ENCODE measurements at places on chromosomes 7 and 10.

DNA sequence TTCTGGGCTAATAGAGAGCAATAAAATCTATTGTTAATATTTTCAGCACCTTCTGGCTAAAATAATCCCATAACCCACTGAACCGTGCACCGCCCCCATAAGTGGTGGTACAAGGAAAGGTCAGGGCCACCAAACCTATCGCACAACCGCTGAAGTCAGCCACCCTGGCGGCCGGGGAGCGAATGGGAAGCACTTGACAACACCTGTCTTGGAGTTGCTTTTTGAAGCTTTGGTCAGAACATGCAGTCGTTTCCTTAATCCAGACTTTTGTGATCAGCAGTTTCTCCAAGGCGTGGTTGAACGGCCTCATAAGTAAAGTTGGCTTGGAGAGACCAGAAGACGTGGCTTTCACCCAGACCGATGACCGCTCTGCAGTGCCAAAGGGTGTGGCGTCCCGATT lies 97.4 kb downstream of the DNAJB6 start:
- no peak for DNase-seq

DNA sequence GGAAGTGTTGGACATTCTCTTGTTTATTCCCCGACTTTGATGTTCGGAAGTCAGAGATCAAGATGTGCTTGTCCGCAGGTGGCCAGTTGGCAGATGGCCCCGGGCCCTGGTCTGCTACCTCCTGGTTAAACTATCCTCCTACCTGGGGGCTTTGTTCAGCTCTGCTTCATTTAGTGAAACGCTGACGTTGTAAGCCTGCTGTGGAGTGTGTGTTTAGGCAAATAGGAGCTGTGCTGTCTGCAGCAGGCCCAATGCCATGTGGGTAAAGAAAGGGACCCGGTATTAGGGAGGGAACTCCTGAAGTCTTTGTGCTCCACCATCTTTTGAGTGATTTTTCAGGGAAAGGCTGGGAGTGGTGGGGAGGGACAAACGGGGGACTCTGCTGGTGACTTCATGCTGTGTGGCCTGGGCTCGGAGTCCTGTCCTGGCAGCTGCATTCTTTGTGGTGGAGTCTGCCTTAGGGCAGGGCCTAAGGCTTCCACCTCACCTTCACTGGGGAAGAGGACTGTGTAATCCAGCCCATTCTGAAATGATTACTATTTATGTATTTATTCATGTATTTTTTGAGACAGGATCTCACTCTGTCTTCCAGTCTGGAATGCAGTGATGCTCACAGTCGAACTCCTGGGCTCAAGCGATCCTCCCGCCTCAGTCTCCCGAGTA lies 171.1 kb upstream of the KLF6 start:
- DNase-seq = peak; percentile 14

- no peak for DNase-seq
Observed at GRCh38 chr10:61398366-61399129, 54.6 kb downstream of the TMEM26 start.

DNA sequence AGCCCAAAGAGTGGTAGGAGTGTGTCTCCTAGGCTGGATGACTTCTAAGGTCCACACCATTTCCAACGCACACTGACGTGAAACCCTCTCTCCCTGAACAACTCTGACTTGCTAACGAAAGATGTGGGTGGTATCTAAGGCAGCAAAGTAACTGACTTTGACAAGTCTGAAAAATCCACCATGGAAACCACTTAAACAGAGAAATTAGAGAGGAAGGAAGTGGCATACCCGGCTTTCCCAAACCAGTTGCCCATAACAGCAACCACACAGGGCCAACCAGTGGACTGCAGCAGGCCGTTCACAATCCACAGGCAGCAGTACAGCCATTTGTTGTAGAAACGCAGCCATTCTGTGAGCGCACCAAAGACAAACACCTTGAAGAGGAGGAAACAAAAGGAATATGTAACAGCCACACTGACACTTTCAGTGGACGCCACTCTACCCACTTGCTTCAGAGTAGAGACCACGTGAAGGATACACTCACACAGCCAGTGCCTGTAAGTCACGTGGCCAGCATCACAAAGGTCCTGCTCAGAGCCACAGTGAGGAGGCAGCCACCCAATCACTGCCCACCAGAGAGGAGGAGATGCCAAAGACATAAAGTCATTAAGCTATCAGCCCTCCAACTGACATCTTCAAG lies 39.8 kb downstream of the SLC37A3 start:
- DNase-seq = no peak

- DNase-seq = no peak
Observed at GRCh38 chr7:1010226-1010625, 27.2 kb downstream of the CYP2W1 start.

DNA sequence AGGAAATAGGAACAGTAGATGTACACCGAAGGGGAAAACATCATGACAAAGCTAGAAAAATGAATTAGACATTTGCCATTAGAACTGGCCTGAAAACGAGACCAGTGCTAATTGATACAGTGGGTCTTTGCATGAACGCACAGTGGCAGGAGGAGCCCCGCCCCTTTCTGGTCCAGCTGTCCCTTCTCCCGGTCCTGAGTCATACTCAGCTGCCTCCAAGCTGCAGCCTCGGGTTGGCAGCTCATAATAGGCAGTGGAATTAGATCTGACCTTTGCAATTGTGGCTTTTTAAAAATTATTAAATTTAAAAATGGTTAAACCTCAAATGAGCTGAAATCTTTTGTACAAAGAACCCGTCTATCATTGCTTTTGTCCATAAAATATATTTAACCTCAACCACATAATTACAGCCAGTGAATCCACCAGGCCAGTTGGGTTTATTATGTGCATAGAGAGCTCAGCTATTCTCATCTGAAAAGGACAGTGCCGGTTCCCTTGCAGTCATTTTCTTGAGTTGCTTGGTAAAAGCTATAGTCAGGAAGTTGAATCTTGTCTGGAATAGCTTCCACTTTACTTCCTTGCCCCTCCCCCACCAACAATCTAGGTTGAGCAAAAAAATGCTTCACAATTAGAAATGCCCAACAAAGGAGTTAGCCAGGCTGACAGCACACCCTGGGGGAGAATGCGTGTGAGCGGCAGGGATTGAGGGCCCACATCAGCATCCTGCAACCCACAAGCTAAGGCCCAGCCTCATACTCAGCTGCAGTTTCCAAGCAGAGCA lies 147.1 kb downstream of the BUB3 start:
- no peak for DNase-seq

DNA sequence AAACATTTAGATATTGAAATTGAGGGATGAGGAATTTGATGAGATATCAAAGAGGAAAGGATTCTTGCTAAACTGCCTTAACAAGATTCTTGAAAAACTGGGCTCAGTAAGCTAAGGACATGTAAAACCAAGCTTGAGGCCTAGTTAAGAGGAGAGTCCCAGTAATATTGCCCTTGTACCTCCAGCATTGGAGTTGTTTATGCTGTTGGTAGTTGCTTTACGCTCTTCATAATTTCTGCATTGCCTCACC lies 156.1 kb upstream of the TRIM24 start:
- DNase-seq = no peak

DNA sequence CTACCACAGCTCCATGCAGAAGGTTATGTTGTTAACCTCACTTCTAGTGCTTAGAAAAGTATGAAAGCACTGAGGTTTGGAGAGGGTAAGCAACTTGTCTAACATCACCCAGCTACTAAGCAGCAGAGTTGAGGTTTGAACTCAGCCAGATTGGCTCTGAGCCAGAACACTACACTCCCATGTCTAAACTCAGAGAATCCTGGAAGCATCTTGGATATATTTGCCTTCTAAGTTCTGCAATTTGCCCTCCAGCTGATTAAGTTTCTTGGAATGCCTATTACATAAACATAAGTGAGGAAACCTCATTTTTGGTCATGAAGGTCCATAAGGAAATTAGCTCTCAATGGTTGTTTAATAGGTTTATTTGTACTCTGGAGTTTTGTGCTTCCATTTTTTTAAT lies 78.1 kb upstream of the PHYHIPL start:
- no peak for DNase-seq

- DNase-seq = no peak
Observed at GRCh38 chr10:62047960-62048383, 146.5 kb downstream of the ARID5B start.

All from NCI-H2081 treated with DMSO at 0.1 percent for 48 hours (cell line).